ENCODE measurements at places on chromosomes 2 and 18. TPM values are rescaled to one million over a fixed set of nuclear protein-coding genes. Genes with fewer than 3 reads are reported as not detected.

- peaks cover 6% of the 10 kb centered on the region for H3K36me3 ChIP-seq
- peaks cover 39% of the 10 kb centered on the region for H3K4me1 ChIP-seq
Observed at GRCh38 chr2:63051042-63051794, 588 bp downstream of the OTX1 start.

DNA sequence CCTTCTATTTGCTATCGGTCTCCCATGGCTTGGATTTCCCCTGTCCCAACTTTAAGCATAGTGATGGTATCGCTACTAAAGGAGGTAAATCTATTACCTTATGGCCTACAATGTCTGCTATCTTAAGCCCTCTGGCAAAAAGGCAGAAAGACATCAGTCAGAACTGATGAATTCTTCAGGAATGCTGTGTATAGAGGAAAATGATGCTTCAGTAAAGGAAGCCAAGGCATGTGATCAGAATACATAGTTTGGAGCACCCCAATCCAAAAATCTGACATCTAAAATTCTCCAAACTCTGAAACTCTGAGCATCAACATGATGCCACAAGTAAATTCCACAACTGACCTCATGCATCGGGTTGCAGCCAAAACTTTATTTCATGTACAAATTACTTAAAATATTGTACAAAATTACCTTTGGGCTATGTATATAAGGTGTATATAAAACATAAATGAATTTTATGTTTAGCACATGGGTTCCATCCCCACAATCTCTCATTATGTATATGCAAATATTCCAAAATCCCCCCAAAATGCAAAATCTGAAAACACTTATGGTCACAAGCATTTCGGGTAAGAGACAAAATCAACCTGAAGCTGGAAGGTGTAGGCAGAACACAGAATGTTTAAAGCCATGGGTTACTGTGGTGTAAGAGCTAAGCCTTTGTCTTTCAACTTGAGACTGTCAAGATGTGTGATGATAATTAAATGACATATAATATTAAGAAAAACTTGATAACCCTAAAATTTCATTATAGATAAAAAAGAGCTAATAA is 66.2 kb downstream of the CUL3 start:
- no peaks in the 10 kb centered on the region for H3K27me3 ChIP-seq
- no peak overlapping the region for H3K4me3 ChIP-seq
- H3K4me1 ChIP-seq = peaks cover 39% of the 10 kb centered on the region
- H3K36me3 ChIP-seq = peaks cover 11% of the 10 kb centered on the region

DNA sequence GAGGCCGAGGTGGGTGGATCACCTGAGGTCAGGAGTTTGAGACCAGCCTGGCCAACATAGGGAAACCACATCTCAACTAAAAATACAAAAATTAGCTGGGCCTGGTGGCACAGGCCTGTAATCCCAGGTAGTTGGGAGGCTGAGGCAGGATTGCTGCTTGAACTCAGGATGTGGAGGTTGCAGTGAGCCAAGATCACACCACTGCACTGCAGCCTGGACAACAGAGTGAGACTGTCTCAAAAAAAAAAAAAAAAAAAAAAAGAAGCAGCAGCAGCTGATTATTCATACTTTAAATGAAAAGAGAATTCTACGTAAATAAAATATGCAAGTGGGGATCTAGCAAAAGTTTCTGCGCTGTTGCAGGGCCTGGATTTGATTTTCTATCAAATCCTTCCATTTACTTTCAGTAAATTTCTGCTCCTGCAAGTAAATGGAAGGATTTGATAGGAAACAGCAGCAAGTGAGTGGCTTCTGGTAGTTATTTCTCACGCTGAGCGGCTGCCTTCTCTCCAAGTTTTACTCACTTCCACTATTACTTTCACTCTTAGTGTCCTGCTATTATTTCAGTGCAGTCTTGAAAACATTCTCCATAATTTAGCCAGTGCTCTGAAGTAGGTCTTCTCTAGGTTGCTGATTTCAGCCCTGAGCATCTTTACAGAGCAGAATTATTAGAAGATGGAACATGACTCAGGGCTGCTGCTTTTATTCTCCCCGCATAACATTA is 68.4 kb downstream of the SLC16A14 start:
- no peak overlapping the region for H3K4me3 ChIP-seq
- H3K27ac ChIP-seq = no peak overlapping the region
- H3K4me1 ChIP-seq = peaks cover 4% of the 10 kb centered on the region
- no peaks in the 10 kb centered on the region for H3K36me3 ChIP-seq
- H3K27me3 ChIP-seq = no peaks in the 10 kb centered on the region

The LYG1 gene
- total RNA-seq = 2.1 TPM

DNA sequence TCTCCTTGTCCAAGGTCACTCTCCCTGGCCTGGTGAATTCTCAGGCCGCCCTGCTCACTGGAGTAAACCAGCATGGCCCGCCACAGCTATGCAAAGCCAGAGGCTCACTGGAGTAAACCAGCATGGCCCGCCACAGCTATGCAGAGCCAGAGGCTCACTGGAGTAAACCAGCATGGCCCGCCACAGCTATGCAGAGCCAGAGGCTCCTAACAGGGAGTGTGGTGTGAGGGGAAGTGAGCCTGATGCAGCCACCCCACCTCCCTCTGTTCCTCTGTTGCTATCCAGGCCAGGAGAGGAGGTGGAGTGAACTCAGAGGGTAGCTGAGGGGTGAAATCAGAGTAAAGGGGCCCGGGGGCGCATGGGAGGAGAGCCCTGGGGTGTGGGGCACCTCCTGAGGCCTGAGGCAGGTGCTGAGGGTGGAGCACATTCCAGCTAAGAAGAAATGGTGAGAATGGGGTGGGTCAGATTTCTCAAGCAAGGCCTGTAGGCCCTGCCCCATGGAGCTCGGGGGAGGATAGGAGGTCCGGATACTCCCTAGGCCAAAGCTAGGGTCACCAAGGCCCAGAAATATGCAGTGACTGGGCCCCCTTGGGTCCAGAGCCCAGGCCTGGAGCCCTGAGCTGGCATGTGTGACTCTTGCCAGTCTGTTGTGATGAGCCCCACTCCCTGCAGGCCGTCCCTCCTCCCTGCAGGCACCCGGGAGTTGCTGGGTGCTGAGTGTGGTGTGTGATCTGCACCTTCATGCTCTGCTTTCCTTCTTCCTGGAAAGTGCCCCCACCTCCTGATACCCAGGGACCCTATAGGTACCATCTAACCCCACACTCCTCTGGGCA is 1.5 kb downstream of the ATP6V1B1 start:
- peaks cover 14% of the 10 kb centered on the region for H3K27me3 ChIP-seq
- no peak overlapping the region for H3K27ac ChIP-seq
- no peaks in the 10 kb centered on the region for H3K4me1 ChIP-seq
- H3K36me3 ChIP-seq = no peaks in the 10 kb centered on the region

DNA sequence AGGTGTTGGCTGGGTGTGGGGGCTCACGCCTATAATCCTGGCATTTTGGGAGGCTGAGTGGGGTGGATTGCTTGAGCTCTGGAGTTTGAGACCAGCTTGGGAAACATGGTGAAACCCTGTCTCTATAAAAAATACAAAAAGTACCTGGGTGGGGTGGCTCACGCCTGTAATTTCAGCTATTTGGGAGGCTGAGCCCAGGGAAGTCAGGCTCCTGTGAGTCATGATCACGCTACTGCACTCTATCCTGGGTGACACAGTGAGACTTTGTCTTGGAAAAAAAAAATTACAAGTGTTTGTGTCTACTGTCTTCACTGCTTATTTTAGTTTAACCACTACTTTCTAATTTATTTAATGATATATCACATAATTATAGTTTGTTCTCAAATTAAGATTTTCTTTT is 62.7 kb upstream of the DOCK10 start:
- no peak overlapping the region for H3K27ac ChIP-seq
- H3K4me3 ChIP-seq = no peak overlapping the region
- H3K36me3 ChIP-seq = no peaks in the 10 kb centered on the region
- no peaks in the 10 kb centered on the region for H3K4me1 ChIP-seq

- no peaks in the 10 kb centered on the region for H3K4me1 ChIP-seq
- no peak for DNase-seq
- no peak overlapping the region for H3K27ac ChIP-seq
- H3K4me3 ChIP-seq = no peak overlapping the region
Observed at GRCh38 chr18:74921057-74921820, 287.7 kb downstream of the PTGR3 start.

GRCh38 chr2:232937278-232937906 is 67.3 kb downstream of the SNORC start:
- H3K27ac ChIP-seq = no peak overlapping the region
- H3K4me1 ChIP-seq = peaks cover 3% of the 10 kb centered on the region
- DNase-seq = no peak
- peaks cover 32% of the 10 kb centered on the region for H3K27me3 ChIP-seq

DNA sequence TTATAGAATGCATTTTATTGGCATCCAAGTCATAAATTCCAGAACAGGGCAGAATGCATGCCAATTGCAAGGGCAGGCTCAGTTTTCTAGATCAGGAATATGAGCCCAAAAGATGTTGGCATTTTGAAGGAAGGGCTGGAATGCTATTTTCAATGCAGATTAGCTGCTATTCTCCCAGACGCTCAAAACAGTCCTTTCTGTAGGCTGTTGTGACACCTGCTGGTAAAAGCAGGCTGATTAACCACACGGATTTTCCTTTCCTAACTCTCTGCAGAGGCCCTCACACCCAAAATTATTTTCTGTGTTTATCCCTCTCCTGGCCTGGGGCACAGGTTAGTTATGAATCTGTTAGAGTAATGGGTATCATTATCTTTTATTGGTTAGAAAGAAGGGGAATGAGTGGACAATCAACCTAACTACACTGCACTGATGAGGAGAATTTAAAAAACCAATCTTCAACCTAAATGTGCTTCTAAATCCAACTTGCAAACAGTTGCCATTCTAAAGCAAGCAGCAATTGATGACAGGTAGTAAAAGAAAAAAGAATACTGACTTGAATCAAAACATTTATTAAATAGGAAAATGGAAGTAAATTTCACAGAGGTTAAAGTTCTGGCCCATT is 94.0 kb downstream of the PLA2R1 start:
- DNase-seq = peak; percentile 63
- no peaks in the 10 kb centered on the region for H3K36me3 ChIP-seq
- no peak overlapping the region for H3K27ac ChIP-seq
- H3K4me1 ChIP-seq = no peaks in the 10 kb centered on the region

DNA sequence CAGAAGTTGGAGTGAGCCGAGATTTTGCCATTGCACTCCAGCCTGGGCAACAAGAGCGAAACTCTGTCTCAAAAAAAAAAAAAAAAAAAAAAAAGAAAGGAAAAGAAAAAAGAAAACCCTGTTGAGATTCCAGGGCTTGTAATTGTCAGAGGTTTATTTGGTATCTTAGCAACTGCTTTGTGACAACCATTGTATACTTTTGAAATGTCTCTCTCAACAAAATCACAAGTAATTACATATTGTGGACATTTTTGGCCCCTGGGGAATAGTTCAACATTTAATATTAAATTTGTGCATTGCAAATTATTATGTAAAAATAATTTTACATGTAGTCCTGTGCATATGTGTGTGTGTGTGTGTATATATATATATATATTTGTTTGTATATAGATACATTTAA is 270.8 kb downstream of the GALNT13 start:
- H3K4me1 ChIP-seq = no peaks in the 10 kb centered on the region
- H3K4me3 ChIP-seq = no peak overlapping the region
- H3K36me3 ChIP-seq = no peaks in the 10 kb centered on the region
- no peaks in the 10 kb centered on the region for H3K27me3 ChIP-seq
- no peak for DNase-seq
- no peak overlapping the region for H3K27ac ChIP-seq

DNA sequence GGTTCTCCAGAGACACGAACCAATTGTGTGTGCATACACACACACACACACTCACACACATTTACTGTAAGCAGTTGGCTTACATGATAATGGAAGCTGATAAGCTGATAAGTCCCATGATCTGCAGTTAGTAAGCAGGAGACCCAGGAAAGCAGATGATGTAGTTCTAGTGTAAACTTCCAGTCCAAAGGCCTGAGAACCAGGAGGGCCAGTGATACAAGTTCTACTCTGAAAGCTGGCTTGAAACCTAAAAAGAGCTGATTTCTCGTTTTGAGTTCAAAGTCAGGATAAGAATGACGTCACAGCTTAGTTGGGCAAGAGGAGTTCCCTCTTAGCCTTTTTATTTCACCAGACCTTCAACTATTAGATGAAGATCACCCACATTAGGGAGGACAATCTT is 558.8 kb upstream of the PIK3C3 start:
- H3K36me3 ChIP-seq = no peaks in the 10 kb centered on the region
- no peaks in the 10 kb centered on the region for H3K4me1 ChIP-seq
- no peak for DNase-seq
- H3K27ac ChIP-seq = no peak overlapping the region
- no peaks in the 10 kb centered on the region for H3K27me3 ChIP-seq

The SPATA3 gene
- total RNA-seq = not detected

The SNORC gene
- total RNA-seq = 1.2 TPM

DNA sequence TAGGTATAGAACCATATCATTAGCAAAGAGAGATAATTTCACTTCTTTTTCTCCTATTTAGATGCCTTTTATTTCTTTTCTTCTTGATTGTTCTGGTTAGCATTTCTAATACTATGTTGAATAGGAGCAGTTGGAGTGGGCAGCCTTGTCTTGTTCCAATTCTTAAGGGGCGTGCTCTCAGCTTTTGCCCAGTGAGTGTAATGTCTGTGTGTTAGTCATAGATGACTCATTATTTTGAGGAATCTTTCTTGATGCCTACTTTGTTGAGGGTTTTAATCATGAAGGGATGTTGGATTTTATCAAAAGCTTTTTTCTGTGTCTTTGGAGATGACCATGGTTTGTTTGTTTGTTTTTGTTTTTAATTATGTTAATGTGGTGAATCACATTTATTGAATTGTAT is 1453.1 kb upstream of the SLC39A10 start:
- H3K27me3 ChIP-seq = no peaks in the 10 kb centered on the region
- H3K27ac ChIP-seq = no peak overlapping the region
- H3K4me3 ChIP-seq = no peak overlapping the region
- H3K36me3 ChIP-seq = no peaks in the 10 kb centered on the region
- no peaks in the 10 kb centered on the region for H3K4me1 ChIP-seq
- DNase-seq = no peak

DNA sequence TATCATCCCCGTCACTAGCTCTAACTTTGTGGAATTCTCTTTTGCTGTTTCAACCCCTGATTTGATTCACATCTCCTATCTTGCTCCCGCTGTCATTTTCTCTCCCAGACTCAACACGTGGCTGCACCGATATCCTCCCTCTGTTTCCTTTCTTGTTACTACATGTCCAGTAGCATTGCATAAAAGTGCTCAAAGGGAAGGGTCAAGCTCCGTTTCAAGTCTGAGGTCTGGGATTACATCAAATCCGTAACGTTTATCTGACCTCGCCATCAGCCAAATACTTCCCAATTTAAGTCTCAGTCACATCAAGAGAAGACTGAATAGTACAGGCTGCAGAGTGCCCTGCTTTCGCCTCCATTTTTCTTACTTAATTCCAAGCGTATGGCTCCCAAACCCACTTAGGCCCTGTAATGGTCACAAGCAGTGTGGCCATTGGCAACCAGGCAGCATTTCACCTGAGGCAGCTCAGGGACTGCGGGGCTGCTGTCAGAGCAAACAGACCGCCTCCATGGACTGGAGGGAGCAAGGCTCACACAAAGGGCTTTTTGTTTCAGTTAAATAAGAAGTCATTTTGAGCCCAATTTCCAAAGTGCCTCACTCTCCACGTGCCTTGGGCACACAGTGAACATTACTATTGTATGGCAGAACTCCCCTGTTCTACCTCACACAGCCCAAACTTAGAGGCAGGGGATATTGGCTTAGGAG is 217.8 kb downstream of the BCL11A start:
- H3K4me3 ChIP-seq = no peak overlapping the region
- peaks cover 2% of the 10 kb centered on the region for H3K27me3 ChIP-seq
- H3K36me3 ChIP-seq = no peaks in the 10 kb centered on the region
- peak; percentile 48 for DNase-seq
- no peaks in the 10 kb centered on the region for H3K4me1 ChIP-seq

The MRPL19 gene
- total RNA-seq = 70.6 TPM
